ENCODE measurements at places on chromosomes 5 and 9.
A peak's percentile ranks its signal among the peaks of the same experiment; 100 is the strongest.

DNA sequence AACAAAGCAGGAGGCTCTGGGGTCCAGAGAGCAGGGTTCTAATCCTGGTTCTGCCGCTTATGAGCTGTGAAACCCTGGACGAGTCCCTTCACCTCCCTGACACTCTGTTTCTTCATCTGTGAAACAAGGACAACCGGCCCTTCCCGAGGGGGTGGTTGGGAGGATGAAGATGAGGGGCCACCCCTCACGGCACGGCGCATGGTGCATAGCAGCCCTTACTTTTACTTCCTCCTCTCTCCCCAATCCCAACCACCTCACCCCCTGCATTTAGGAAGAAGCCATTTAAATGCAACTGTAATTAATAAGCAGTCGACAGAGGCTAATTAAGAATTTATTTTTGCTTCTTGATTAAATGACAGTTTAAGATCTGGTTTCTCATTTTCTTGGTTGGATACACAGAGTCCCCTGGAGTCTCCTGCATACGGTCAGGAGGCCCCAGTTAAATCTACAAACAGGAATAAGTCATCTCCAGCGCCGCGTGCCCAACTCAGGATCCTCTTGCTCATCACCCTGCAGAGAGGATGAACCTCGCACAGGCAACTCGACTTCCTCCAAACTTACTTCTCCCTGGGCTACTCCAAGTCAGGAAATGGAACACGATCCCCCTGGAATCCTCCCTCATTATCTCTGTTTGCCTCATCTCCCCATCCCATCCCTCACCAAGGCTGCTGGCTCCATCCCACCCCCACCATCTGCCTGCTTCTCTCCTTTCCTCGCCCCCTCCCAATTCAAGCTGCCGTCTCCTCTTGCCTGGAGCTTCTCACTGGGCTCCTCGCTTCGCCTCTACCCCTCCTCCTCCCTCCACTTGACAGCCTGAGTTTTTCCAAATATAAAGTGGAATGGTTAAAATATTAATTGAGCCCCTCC is 95.9 kb downstream of the HRH2 start:
- no peak for DNase-seq

GRCh38 chr9:131673068-131673467 is 66.8 kb downstream of the RAPGEF1 start:
- DNase-seq: no peak

DNA sequence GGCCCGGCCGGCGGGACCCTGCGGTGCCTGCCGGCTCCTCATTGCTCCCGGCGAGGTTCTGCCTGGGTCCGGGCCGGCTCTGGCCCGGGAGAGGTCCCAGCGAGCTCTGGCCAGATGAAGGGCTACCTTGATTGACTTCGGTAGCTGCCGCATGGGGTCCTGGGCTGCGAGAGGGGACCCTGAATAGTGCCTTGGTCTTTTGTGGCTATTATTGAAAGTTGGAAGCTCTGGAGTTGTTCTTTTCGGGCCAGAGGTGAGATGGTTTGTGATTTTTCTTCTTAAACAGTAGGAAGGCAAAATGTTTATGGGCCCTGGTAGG is 635 bp downstream of the NAA35 start:
- no peak for DNase-seq

- no peak for DNase-seq
Measured at GRCh38 chr5:44412286-44412685, 23.1 kb upstream of the FGF10 start.

DNA sequence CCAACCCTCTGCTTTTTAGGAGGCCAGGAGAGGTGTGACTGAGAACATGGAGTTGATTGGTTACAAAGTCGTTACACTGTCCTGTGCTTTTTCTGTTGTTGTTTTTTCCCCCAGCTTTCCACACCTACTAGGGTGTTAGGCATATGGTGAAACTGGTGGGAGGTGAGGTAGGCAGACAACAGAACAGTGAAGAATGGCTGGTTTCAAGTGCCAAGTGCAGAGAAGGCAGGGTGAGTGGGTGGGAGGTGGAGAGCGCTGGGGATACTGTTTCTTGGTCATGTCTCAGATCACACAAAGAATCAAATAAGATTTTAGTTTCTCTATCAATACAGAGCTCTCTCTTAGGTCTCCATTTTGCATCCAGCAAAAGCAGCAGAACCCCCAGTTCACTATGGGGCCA is 2.2 kb upstream of the SPTAN1 start:
- DNase-seq: no peak

GRCh38 chr5:9653811-9654210 is 23.7 kb upstream of the TAS2R1 start:
- no peak for DNase-seq

- DNase-seq: no peak
Measured at GRCh38 chr5:174145821-174146220, 100.3 kb downstream of the NSG2 start.

- no peak for DNase-seq
Measured at GRCh38 chr5:14386884-14387624, 194.5 kb upstream of the OTULINL start.

DNA sequence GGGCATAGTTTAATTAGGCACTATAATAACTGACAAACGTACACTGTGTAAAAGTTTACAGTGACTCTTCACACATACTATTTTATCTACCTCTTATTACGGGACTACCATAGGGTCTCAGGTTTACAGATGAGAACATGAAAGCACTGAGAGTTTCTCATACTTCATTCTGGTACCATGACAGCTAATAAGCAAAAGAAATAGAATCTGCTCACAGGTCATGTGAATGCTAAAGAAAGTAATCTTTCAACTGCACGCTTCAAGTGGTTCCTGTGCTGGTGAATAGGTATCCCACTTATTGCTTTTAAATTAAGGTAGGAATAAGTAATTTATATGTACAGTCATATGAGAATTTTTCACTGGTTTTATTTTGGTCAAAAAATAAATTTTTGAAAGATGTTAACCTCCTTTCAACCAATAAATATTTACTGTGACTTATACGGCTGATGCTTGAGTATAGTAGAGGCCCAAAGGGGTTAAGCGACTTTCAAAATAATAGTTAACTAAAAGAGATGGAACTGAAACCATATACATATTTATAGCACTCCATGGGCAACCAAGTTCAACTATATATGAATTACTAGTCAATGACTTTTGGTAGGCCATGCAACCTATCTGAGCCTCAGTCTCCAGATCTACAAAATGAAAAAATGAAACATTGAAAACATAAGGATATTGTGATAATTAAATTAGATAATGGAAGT is 8.1 kb downstream of the CDKN2A start:
- no peak for DNase-seq

DNA sequence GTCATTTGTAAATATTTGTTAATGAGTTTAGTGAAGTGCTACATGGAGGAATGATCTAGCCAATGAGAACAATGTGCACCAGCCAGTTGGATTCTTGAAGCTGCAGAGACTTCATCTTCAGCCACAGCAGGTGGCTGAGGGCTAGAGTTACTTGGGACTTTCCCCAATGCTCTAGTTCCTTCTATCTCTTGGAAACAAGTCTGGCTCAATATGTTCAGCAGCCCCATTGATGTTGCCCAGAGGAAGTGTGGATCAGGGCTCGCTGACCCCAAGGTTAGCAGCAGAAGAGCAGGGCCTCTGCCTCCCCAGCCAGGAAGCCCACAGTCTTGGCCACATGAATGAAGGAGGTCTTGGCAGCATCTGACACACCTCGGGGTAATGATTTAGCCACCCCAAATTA is 117.5 kb downstream of the SLC1A3 start:
- DNase-seq: no peak

GRCh38 chr9:136110082-136111061 is 8.3 kb downstream of the TMEM250 start:
- DNase-seq: no peak

DNA sequence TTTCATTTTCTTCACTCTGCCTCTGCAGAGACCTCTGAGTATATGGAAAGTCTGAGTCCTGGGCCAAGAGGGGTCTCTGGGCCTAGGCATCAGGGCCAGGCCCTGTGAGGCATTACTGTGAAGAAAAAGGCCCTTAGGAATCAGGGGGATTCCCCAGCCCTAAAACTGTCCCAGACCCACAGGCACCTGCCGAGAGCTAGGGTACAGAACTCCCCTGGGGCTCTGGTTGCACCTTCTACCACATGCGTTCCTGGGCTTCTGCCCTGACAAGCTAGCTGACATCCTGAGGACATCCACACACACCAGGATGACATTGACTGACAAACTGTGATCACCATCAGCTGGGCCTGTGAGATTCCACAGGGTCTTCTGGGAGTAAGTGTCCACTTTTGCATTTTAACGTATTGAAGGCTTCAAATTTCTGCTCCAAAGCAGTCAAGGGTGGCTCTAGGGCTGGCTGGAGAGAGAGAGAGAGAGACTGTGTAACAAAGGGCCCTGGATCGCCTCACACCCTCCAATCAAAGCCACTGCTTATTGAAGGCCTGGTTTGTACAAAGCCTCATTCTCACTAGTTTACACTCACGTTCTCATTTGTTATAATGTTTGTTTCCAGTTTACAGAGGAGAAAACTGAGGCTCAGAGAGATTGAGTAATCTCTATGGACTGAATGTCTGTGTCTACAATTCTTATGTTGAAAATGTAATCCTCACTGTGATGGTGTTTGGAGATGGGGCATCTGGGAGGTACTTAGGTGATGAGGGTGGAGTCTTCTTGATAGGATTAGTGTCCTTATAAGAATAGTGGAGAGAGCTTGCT is 45.1 kb downstream of the TGFBI start:
- DNase-seq: no peak

GRCh38 chr5:150058480-150059126 is 27.8 kb downstream of the CSF1R start:
- DNase-seq: peak; percentile 87

- peak; percentile 37 for DNase-seq
Measured at GRCh38 chr5:94893412-94894135, 275.1 kb downstream of the SLF1 start.

- no peak for DNase-seq
Measured at GRCh38 chr9:84154320-84154719, 173.7 kb downstream of the RMI1 start.

- no peak for DNase-seq
Measured at GRCh38 chr5:69374911-69375446, 5.4 kb downstream of the RAD17 start.

DNA sequence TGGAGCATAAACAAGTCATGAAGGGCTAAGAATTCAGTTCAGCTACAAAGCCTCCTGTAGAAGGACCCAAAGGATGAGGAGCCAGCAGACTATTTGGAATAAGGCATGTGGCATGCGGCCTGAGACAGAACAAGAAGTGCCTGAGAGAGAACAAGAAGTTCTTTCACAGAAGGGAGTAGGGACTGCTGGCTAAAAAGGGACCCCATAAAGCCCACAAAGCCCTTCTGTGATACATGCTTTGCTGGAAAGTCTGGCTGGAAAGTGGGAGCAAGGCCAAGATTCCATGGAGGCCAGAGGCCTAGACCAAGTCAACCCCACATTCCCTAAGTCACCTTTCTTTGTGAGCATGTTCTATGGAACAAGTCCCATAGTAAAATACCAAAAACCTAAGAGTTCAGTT is 35.9 kb upstream of the UBAP2 start:
- no peak for DNase-seq

- DNase-seq: no peak
Measured at GRCh38 chr9:117656002-117656401, 48.2 kb upstream of the TLR4 start.

DNA sequence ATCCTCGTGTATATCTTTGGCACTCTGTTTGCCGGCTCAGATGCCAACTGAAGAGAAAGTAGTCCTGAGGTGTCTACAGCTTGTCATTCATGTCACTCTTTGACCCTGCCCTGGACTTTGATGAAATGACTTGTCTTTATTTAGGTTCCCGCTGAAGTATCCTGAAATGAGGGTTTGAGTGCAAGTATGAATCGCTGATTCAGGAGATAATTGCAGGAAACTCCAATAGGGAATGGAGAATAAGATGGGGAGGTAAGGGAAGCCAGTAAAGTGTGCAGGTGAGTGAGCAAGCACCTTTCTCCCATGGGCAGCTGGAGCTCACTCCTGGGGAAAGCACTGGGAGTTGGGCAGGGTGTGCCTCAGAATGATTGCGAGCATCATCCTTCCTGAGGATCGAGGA is 50.3 kb upstream of the ZFR start:
- DNase-seq: no peak

GRCh38 chr5:41840251-41840650 is 30.0 kb downstream of the OXCT1 start:
- DNase-seq: no peak

- DNase-seq: peak; percentile 54
Measured at GRCh38 chr9:22307013-22307711, 139.5 kb upstream of the DMRTA1 start.

GRCh38 chr9:95053611-95054570 is 263.6 kb downstream of the FANCC start:
- DNase-seq: no peak

DNA sequence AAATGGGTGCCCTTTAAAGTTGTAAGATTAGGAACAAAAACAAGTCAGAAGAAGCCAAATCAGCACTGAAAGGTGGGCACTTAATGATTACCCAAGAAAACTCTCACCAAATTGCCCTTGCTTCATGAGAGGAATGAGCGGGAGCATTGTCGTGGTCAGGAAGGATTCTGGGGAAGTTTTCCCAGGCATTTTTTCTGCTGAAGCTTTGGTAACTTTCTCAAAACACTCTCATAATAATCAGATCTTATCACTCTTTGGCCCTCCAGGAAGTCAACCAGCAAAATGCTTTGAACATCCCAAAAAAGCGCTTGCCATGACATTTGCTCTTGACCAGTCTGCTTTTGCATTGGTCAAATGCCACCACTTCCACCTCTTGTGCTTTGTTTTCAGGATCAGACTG is 10.4 kb upstream of the PCDHGC3 start:
- no peak for DNase-seq

GRCh38 chr5:77302247-77302646 is 91.8 kb downstream of the PDE8B start:
- DNase-seq: no peak

DNA sequence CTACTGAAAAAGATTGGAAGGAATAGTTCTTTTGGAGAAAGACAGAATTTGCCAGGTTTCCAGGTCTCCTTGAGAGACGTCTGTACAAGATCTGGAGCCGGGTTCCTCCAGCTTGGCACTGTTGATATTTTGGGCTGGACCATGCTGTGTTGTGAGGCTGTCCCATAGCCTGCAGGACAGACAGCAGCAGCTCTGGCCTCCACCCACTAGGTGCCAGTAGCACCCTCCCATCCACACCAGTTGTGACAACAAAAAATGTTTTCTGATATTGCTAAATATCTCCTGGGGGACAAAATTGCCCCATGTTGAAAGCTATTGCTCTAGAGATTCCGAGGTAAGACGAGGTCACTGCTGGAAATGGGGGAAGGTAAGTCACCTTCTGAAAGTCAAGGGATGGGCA is 287.7 kb upstream of the DAP start:
- DNase-seq: no peak

DNA sequence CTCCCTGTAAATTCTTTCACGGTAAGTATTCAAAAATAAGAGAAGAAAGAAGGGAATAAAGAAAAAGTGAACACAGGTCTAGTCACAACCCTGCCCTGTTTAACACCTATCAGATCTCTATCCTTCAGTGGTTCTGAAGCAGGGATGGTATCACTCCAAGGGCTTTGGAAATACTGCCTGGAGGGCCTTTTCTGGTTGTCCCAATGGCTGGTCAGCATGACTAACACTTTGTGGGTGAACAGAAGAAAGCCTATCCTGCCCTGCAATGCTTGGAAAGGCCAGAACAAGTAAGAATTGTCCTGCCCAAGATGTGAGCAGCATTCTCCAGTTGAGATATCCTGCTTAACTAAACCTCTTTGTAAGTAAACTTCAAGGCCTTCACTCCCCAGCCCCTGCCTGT is 124.9 kb downstream of the TMEM167A start:
- no peak for DNase-seq
